Esophagus muscularis mucosa (tissue), 4 donors: ENCODE measurements at places on chromosomes 2 and 18. TPM values are rescaled to one million over a fixed set of nuclear protein-coding genes. Genes with fewer than 3 reads are reported as not detected.

The CRYGD gene
- not detected for total RNA-seq

The TWIST2 gene
- 46.9 TPM for total RNA-seq

The ITGB6 gene
- total RNA-seq = not detected

The LAMA1 gene
- 0.32 TPM for total RNA-seq
